ENCODE measurements at places on chromosomes 1 and 21.
A peak's percentile ranks its signal among the peaks of the same experiment; 100 is the strongest.

DNA sequence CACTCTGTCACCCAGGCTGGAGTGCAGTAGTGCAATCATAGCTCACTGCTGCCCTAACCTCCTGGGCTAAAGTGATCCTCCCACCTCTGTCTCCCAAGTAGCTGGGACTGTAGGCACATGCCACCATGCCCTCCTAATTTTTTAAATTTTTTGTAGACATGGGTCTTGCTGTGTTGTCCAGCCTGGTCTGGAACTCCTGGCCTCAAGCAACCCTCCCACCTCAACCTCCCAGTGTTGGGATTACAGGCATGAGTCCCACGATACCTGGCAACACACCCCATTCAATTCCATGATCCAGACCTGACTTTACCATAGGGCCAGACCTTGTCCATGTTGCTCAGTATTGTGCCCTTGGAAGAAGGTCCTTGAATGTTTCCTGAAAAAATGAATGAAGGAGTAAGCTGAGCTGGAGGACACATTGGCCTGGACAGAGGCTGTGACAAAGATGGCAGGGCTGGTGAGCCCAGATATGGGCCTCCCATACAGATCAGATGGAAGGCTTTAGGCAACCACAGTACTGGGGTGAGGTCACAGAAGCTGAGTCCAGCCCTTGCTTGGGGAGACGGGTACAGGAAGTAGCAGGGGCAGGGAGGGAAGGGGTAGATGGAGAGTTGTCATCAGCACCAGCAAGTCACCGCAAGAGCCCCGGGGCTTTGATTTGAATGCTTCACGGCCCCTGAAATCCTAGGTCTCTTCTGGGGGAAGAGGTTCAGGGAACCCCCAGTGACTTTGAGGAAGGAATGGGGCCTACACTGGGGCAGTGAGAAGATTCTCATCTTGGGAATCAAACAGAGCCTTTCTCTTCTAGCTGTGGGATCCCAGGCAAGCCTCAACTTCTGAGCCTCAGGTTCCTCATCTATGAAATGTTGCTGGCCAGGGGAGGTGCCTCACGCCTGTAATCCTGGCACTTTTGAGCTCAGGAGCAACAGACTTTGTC lies 40.1 kb upstream of the DMBX1 start:
- peak; percentile 39 for DNase-seq

DNA sequence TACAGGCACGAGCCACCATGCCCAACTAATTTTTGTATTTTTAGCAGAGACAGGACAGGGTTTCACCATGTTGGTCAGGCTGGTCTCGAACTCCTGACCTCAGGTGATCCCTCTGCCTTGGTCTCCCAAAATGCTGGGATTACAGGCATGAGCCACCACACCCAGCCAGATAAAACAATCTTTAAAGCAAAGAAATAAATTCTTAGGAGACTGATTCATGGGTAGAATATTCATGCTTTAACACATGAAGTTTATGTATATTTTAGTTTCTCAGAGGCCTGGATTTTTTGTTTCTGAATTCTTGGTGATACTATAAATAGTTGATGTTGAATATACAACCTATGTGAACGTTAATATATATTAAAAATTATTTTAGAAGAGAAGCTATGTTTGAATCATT lies 127.4 kb upstream of the KIAA1614 start:
- DNase-seq: no peak

- peak; percentile 63 for DNase-seq
Observed at GRCh38 chr1:15028102-15028501, 125.4 kb upstream of the TMEM51 start.

DNA sequence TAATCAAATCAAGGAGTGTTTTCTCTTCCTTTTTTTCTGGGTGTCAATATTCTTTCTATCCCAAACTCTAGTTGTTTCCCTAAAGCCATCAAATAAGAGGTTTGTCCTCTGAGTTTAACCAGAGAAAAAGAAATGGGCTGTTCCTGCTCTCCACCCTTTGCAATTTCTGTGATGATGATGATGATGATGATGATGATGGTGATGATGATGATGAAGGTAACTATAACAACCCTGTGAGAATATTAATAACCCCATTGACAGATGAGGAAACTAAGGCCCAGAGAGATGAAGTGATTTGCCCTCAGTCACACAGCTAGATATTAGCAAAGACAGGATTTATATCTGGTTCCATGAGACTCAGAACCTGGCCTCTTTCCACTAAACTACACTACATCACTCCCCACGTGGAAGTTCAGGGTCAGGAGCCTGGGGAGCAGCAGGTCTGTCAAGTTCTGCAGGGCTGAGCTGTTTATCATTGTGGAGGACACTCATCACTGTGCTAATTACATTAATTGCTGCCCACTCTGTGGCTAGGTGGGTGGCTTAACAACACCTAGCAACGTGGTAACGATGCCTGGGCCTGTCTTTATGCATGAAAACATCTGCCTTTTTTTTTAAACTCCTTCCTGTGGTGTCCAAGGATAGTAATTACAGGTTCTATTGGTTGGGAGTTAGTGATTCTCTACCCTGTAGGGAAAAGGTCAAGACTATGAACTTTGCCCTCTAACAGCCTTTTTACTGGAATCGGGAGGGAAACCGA lies 19.0 kb upstream of the JUN start:
- no peak for DNase-seq
